ENCODE measurements at places on chromosomes 3 and 15.

DNA sequence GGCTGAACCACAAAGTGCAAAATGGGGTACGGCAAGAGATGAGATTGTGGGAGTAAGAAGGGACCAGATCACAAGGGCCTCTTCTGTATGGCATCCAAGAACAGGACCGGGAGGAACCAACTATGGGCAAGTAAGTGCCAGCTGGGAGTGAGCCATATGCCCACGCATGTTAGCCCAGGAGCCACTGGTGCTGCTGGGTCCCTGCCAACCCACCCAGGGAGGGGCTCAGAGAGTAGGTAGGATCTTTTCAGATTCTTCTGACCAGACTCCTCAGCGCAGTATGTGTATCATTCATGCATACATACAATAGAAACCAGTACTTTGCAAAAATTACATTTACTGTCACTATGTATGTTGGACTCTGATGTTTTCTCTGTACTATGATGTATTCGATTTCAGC lies 54.0 kb downstream of the RAB11A start:
- no peak for DNase-seq

DNA sequence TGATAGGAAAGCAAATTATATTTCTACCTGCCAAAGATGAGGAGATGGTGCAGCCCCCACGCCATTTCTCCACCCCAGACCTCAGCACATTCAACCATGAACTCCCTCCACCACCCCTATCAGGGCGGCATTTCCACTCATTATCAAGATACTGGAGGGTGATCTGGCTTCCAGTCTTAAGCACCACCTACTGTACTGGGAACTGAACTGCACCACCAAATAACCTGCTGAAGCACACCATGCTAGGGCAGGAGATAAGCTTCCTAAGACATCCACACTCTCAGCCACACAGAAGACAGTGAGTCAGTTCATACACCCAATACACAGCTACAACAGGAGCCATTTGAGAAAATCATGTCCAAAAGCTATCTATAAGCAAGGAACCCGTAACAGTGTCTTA lies 98.8 kb downstream of the FGF7 start:
- DNase-seq: no peak

GRCh38 chr3:12507591-12508281 lies 23.5 kb downstream of the TSEN2 start:
- peak; percentile 18 for DNase-seq

DNA sequence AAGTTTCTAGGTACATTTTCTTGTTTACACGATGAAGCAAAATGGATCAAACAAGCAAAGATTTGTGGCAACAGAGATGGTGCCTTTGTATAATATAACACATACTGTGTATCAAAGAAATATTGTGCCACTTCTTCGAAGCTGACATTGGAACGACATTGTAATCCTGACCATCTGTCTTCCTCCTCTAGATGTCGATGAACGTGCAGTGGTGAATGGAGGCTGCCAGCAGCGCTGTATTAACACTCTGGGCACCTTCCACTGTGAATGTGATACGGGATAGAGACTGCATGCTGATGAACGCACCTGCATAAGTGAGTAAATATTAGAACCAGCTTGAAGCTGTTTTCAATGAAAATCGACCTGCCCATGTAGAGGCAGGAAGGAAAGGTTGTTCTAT lies 613.3 kb upstream of the GOLIM4 start:
- DNase-seq: no peak

DNA sequence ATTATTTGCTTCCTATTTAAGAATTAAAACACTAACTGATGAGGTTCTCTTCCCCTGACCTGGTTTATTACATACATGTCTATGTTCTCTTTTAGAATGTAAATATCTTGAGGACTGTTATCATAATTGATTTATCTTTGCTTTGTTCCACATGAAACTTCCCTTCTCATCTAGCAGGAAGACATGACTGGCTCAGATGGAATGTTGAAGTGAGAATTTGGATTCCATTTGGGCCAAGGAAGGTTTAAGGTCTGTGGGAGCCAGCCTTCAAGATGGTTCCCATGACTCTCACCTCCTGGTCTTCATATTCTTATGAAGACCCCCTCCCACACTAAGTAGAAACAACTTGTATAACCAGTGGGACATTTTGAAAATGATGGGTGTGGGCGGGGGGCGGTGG lies 222.2 kb upstream of the GADL1 start:
- DNase-seq: no peak

DNA sequence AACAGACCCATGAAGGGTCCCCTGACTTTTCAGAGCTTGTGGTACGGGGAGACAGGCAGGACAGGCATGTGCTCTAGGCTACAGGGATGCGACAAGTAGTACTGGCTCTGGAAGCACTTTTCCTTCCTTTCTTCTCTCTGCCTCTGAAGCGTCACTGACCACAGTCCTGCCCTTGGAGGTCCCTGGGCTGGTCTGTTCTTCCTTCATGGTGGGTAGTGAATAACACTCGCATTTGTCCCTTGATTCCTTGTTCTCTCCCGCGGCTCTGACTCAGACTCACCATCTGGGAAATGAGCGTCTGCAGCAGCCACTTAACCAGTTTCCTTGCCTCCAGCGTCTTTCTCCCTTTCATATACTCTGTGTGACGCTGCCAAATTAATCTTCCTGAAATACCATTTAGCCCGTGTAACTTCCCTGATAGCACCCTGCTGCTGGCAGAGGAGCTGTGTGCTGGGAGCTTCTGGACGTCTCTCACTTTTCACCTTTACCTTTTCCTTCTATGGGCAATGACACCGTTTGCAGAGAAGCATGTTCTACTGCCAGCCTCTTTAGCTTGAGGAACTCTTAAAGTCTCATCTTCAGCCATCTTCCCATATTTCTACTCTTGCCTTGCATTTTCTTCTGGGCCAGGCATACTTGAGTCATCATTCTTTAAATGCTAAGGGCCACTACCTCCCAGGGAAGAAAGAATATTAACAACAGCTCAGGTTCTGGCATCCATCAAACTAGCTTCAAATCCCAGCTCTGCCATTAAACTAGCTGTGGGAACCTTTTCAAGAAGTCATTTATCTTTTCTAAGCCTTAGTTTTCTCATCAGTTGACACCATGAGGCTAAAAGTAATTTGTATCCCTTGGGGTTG lies 33.6 kb downstream of the TMEM45A start:
- no peak for DNase-seq

- DNase-seq: no peak
These were observed 55.8 kb upstream of the NR2F2 start for GRCh38 chr15:96274698-96275097.

DNA sequence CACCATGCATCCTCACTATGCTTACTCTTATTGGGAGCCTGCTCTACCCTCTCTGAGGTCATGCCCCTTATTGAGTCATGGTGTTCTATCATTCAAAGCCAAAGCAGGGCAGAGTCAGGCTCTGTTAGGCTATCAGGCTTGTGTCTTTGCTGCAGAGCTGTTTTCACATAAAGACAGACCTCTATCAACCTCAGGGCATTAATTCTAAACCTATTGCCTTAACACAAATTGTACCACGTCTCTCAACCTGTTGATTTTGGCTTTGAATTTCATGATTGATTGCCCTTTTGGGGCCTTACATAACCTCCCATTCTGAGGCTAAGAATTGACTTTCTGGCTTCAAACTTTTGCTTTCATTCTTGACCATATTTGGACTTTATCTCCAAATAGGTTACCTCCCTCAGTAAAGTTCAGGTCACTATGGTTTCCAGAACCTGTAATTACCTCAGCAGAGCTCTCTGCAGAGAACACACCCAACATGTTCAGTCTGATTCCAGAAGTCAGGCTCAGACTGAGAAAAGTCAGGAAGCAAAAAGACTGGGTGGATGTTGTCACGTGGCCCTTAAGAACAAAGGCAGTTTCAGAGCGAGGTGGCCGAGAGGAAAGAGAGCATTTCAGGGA lies 221.4 kb upstream of the NANOGP8 start:
- DNase-seq: no peak

- peak; percentile 32 for DNase-seq
These were observed 141.9 kb upstream of the C2CD4B start for GRCh38 chr15:62306851-62307504.

- no peak for DNase-seq
These were observed 36.3 kb downstream of the MBNL1 start for GRCh38 chr3:152305075-152305474.

- DNase-seq: no peak
These were observed 133.4 kb upstream of the BHLHE40 start for GRCh38 chr3:4845882-4846281.

GRCh38 chr15:35871282-35871681 lies 325.3 kb upstream of the DPH6 start:
- no peak for DNase-seq

GRCh38 chr3:5462086-5462485 lies 274.6 kb downstream of the EDEM1 start:
- DNase-seq: no peak

DNA sequence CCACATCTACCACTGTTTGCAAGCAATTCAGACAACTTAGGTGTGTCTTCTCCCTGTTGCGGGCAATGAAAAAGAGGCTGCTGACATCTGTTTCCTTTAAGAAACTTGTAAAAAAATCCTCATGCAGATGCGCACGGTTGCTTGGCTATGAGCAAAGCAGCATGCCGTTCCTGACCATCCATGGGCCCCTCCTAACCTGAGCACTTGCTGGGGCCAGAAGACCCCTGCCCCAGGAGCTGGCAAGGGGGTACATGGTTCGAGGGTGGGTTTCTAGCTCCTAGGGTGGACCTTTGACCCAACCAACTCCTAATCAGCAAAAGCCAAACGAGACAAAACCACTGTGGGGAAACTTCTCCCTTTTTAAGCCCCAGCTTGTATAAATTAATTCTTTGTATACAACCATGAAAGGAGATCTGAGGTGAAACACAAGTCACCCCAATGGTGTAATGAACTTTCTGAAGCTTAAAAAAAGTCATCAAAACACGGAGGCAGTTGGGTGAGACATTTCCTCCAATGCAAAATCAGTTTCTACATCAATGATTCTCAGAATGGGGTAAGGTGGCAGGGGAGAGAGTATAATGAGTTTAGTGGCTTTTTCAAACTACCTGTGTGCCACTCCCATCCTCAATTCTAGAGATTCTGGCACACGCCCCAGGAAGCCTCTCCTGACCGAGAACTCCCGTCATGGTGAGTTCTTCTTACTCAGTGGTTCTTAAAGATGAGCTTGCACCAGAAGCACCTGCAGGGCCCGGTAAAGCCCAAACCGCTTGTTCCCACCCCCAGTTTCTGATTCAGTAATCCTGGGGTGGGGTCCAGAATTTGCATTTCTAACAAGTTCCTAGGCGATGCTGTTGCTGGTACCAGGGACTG lies 44.1 kb downstream of the CPN2 start:
- no peak for DNase-seq

DNA sequence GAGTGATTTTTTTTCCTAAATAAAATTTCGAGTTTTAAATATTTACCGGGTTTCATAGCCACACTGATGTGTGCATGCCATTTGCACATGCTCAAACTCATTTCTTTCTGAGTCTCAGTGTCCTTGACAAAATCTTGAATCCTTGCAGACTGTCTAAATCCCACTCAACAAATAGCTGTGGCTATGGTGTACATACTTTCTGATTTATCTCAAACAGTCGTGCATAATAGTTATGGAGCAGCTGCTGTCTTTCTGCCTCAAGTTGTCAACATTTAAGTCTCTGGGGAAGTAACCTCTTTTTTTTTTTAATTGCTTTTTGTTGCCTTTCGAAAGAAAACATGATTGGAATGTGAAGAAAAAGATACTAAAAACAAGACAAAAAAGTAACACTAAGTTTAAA lies 52.8 kb upstream of the UTS2B start:
- DNase-seq: no peak

- peak; percentile 62 for DNase-seq
These were observed at the start of gene MGLL for GRCh38 chr3:127822041-127822681. TSS of gene MGLL (minus strand) at chr3:127822515. CDS start at chr3:127822318, 197 bp downstream.

GRCh38 chr3:138473391-138473790 lies 39.0 kb downstream of the ESYT3 start:
- DNase-seq: no peak

DNA sequence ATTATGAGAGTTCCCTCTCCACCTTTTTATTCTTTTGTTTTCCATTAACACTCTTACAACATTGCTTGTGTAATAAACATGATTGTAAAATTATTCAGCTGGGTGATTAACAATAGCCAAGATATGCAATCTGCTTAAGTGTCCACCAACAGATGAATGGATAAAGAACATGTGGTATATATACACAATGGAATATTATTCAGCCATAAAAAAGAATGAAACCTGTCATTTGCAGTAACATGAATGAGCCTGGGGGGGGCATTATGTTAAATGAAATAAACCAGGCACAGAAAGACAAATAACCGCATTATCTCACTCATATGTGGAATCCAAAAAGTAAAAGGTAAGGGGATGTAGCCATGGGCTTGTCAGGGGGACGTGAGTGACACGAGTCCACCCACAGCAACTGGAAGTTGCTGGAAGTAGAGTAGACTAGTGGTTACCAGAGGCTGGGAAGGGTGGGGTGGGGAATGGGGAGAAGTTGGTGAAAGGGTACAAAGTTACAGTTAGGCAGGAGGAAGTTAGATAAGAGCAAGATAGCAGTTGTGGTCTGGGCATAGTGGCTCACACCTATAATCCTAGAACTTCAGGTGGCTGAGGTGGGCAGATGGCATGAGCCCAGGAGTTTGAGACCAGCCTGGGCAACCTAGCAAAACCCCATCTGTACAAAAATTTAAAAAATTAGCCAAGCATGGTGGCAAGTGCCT lies 28.7 kb upstream of the CD47 start:
- no peak for DNase-seq

DNA sequence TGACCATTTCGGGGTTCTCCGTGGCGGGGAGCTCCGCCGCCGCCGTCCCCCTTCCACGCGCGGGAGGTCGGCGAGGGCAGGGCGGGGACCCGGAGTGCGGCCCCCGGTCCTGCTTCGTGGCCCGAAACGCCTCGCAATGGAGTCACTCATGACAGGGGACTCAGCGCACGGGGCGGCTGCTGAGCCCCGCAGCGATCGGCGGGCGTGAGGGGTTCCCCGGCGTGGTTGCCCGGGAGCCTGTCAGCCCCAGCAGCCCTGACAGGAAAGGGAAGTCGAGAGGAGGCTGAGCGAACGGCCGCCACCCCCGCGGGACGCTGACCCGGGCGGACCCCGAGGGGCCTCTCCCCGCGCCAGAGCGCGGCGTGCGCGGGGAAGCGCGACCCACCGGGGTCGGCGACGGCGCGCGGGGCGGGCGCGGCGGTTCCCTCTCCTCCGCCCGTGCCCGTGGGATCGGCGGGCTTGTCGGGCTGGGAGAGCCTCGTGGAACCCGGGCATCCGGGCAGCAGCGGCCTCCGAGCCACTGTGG lies 564 bp upstream of the PIGZ start:
- DNase-seq: peak; percentile 63

DNA sequence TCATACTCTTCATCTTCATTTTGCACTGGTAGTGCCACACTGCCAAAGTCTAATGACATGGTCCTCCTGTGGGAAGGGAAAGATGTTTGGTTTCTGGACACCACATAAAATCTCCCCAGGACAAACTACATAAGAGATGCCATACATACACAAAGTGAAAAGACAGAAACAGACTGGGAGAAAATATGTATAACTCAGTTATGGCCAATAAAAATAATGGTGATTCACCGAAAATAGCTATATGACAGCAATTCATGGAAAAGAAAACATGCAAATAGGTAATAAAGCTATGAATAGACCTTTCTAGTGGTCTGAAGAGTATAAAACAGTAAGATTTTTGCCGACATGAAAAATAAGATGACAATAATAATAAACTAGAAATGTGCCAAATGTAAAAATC lies 5.3 kb downstream of the CEP152 start:
- no peak for DNase-seq

All from 8988T (cell line).